MM.1S (cell line): ENCODE measurements at places on chromosomes 5 and 9.

- H3K27ac ChIP-seq: no peak overlapping the region
- no peak for DNase-seq
- no peaks in the 10 kb centered on the region for H3K36me3 ChIP-seq
- no peak overlapping the region for H3K4me3 ChIP-seq
- H3K27me3 ChIP-seq: no peaks in the 10 kb centered on the region
These were observed 13.2 kb downstream of the DNAJC25 start for GRCh38 chr9:111644195-111644772.

DNA sequence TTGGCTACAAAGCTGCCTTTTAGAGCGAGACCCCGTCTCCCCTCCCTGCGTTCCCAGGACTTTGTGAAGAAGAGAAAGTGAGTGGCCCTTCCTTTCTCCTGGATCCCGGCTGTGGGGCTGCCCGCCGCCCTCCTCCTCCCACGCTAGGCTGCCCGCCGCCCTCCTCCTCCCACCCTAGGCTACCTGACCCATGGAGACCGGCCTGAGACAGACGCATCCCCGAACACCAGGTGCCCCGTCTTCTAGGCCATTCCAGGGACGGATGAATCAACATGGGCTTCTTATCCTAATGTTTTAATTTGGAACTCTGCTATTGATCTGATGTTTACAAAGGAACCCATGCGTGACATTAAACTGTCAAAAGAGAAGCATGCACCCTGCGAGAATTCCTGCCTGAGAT is 117.3 kb upstream of the LPCAT1 start:
- H3K4me1 ChIP-seq: peaks cover 6% of the 10 kb centered on the region; the same call in 1 of the 2 replicates
- no peaks in the 10 kb centered on the region for H3K36me3 ChIP-seq
- H3K27ac ChIP-seq: no peak overlapping the region
- no peak overlapping the region for H3K4me3 ChIP-seq

DNA sequence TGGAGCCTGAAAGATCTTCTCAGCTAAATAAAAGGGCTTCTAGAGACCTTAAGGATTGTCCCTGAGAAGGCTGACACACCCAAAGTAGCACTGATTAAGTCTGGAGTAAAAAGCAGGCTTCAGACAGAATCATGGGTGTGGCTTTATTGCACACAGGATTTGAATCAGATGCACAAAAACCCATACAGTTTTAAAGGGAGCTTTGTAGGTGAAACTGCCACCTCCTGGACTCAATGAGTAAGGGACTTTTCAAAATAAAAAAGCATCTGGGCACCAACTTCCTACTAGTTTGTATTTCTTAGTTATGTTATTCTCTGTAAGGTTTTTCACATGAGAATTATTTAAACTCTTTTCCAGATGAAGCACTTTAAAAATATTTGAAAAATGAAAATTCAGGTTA is 129.4 kb downstream of the EDIL3 start:
- H3K27ac ChIP-seq: no peak overlapping the region
- no peaks in the 10 kb centered on the region for H3K27me3 ChIP-seq
- DNase-seq: peak; percentile 52

- H3K36me3 ChIP-seq: no peaks in the 10 kb centered on the region
- no peak overlapping the region for H3K27ac ChIP-seq
- H3K27me3 ChIP-seq: no peaks in the 10 kb centered on the region
These were observed 21.3 kb downstream of the NREP start for GRCh38 chr5:111735583-111736270.

GRCh38 chr9:124735121-124735520 is 36.0 kb downstream of the NR6A1 start:
- no peak for DNase-seq
- H3K4me1 ChIP-seq: peaks cover 42% of the 10 kb centered on the region
- no peak overlapping the region for H3K27ac ChIP-seq
- H3K27me3 ChIP-seq: no peaks in the 10 kb centered on the region
- no peaks in the 10 kb centered on the region for H3K36me3 ChIP-seq

DNA sequence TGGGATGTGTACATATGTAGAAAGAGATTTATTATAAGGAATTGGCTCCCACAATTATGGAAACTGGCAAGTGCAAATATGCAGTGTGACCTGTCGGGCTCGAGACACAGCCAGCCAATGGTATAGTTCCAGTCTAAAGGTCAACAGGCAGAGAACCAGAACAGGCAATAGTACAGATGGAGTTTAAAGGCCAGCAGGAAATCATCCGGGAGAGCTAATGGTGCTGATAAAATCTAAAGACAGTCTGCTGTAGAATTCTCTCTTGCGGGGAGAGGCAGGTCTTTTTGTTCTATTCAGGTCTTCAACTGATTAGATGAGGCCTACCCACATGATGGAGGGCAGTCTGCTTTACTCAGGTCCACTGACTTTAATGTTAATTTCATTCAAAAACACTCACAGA is 21.8 kb downstream of the ANKRD31 start:
- H3K27ac ChIP-seq: no peak overlapping the region
- H3K27me3 ChIP-seq: no peaks in the 10 kb centered on the region
- no peaks in the 10 kb centered on the region for H3K4me1 ChIP-seq
- H3K36me3 ChIP-seq: no peaks in the 10 kb centered on the region

DNA sequence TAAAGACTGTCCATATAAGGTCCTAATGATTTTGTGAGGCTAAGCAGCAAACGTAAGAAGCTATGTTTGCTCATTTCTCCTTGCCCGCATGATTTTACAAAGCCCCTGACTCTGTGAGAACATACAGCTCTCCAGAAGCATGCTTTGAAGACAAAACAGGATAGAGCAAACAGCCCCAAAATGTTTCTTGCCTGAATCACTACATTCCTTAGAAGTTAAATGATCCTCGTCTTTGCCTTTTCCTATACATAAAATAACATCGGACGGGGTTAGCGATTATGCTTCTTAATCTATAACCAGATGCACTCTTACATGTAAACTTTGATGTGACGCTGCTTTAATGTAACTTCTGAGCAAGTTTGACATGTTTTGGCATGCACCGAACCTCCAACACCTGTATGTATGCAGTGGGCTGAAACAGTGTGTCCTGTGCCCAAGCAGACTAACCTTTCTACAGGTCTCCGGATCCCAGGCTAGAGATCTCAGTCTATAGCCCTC is 353.7 kb downstream of the CETN3 start:
- H3K4me1 ChIP-seq: no peaks in the 10 kb centered on the region
- no peak overlapping the region for H3K4me3 ChIP-seq
- H3K36me3 ChIP-seq: no peaks in the 10 kb centered on the region
- DNase-seq: no peak
- H3K27ac ChIP-seq: no peak overlapping the region
